ENCODE measurements at places on chromosomes 1 and 21. TPM values are rescaled to one million over a fixed set of nuclear protein-coding genes. Genes with fewer than 3 reads are reported as not detected.

Gene SLC6A17
- total RNA-seq: not detected

DNA sequence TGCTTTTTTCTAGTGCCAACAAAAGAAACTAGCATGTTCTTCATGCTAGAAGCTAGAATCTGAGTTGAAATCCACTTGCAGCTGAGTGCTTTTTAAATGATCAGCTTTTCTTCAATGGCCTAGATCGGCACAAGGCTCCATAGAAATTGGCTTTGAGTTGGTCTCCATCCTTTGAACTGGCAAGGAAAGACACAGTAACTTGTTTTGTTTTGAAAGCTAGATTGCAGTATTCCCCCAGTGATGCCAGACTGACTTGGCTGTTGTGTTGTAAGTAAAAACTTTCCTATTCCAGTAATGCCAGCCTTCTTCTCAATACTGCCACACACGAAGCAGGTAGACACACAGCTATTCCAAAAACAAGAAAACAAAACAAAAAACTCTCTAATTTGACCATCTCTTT lies 139.1 kb downstream of the FMN2 start:
- no peak for DNase-seq

GRCh38 chr1:115426231-115426771 lies 88.3 kb upstream of the NGF start:
- DNase-seq: no peak

DNA sequence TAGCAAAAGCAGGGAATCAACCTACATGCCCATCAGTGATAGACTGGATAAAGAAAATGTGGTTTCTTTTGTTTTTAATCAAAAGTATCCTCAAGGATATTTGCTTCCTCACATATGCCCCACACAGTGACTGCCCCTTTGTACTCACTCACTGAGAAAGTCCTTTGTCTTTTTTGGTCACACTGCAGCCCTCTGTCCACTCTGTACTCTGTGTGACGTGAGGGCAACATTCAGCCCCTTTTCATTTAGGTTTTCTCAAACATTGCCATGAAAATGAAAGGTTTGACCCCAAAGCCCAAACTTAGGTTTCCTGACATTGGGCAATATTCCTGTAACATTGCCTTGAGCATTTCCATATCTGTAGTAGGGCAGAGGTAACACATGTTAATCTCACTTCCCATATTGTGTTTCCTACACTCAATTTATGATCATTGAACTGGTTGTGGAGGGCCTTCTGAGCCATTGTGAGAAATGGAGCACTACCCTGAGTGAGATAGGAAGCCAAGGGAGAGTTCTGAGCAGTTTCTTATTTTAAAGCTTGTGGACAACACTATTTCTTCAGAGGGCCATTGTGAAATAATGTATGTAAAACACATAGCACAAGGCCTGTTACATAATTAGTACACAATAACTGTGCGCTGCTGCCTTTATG lies 501.9 kb upstream of the C1orf87 start:
- no peak for DNase-seq

GRCh38 chr1:10415211-10415930 lies 14.9 kb upstream of the CENPS start:
- no peak for DNase-seq

DNA sequence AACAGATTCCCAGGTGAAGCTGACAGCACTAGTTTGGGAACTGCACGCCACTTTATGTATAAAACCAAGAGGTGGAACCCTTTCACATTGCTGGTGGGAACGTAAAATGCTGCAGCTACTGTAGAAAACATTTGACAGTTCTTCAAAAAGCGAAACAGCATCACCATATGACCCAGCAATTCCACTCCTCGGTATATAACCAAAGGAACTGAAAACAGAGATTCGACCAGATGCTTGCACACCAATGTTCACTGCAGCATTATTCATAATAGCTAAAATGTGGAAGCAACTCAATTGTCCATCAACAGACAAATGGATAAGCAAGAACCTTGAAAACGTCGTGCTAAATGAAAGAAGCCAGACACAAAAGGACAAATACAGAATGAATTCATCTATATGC lies 17.5 kb downstream of the RSPH1 start:
- peak; percentile 80 for DNase-seq

DNA sequence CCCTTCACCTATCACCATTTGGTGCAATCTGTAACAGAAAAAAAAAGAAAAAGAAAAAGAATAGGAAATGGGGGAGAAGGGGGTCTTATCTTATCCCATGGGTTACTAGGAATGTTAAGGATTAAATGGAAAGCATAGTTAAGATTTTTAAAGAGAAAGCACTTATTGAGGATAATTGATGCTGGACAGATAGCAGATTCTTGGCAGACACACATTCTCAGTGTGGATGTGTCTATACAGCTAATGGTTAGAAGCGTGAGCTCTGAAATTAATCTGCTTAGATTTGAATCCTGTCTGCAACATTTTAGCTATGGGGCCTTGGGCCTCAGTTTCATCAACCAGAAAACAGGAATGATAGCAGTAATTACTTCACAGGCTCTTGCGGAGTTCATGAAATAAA lies 67.1 kb downstream of the SSBP3 start:
- DNase-seq: no peak

All from GM12878 (cell line).